ENCODE measurements at places on chromosomes 1 and 21.

DNA sequence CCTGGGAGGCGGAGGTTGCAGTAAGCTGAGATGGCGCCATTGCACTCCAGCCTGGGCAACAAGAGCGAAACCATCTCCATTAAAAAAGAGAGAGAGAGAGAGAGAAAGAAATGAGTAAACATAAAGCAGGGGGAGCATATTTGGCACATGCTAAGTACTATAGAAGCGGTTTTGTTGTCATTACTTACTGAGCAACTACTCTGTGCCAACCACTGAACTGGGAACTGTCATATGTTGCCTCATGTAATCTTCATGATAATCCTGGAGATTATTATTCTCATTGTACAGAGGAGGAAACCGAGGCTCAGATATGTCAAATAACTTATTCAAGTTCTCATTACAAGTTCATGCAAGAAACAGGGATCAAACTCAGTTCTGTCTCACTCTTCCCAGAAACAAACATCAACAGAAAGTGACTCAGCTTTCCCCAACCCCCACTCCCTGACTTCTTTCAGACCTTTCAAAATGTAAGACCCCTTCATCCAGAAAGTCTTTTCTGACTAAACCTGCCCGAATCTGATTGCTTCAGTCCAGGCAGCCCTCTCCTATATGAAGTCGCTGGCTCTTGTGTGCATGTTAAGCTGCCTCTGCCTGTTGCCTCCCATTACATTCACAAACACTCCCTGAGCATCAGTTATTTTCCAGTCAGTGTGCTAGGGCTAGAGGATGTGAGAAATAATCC, 23.5 kb downstream of the LAMB3 start:
- no peak for DNase-seq

- DNase-seq: peak; percentile 3
Observed at GRCh38 chr1:48164571-48164970, 57.9 kb upstream of the SLC5A9 start.

- no peak for DNase-seq
Observed at GRCh38 chr21:38409907-38410306, 88.4 kb downstream of the ERG start.

DNA sequence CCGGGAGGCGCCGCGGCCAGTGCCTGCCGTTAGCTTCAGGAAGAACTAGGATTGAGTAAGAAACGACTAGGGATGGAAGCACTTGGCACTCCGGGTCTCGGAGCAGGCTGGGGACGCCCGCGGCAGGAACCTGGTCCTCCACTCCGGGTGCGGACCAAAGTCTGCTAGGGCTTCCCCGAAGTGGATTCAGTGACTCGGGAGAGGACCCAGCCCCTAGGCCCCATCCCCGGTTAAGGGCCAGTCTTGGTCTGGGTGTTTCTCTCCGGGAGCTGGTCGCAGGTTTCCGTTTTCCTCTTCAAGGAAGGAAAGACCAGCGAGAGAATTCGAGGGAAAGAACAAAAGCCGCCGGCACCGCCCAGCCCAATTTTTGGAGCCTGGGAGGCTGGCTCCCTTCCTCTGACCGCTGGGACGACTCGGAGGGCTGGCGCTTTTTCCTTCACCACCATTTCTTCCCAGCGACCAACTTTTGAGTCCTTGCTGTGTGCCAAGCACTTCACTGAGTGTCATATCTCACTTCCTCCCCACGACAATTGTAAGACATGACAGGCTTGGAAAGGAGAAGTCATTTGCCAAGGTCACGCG, 16.8 kb upstream of the STMN1 start:
- DNase-seq: peak; percentile 65

DNA sequence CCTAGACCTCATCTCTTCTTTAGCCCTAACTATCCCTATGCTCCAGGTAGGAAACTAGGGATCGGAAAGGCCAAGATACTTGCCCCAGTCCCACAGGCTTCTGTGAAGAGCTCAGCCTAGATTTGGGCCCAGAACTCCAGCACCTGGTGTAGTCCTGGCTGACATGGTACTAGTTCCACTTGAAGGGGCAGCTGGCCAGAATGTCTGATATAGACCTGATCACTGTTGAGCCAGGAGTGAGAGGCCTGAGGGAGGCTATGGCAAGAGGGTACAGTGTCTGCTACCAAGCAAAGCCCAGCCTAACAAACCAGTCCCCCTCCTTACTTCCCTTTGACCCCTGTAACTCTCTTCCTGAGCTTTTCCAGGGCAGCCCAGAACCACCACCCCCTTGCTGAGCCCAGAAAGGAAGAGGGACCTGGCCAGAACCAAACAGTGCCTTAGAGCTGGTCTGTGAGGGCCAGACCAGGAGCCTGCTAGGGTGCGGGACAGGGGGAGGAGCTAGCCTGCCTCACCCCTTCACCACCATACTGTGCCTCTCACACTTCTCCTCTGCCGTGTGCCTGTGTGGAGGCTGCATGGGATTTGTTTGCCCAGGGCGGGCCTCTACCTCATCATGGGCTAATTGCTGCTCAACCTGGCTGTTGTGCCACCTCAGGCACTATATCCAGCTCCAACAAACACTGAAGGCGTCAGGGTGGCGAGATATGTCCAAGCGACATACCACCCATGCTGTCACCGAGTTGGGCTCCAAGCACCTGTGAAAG, 10.9 kb downstream of the POMGNT1 start:
- no peak for DNase-seq

GRCh38 chr1:59204001-59204400, 92.9 kb upstream of the FGGY start:
- no peak for DNase-seq

DNA sequence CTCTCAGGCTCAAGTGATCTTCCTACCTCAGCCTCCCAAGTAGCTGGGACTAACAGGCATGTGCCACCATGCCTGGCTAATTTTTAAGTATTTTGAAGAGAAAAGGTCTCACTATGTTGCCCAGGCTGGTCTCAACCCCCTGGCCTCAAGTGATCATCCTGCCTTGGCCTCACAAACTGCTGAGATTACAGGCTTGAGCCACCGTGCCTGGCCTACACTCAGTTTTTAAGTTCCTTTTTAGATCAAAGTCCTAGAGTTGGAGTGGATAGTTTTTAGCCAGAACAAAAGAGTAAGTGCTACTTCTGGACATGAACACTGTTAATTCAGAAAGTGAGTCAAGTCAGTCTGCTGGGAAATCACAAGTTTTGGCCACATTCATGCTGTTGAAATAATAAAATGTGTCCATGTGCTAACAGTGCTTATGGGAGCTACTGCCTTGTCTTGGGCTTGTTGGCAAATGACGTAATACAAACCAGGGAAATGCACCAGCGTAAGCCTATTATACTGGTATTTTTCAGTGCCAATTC, 84.2 kb downstream of the NDUFS5 start:
- DNase-seq: no peak

DNA sequence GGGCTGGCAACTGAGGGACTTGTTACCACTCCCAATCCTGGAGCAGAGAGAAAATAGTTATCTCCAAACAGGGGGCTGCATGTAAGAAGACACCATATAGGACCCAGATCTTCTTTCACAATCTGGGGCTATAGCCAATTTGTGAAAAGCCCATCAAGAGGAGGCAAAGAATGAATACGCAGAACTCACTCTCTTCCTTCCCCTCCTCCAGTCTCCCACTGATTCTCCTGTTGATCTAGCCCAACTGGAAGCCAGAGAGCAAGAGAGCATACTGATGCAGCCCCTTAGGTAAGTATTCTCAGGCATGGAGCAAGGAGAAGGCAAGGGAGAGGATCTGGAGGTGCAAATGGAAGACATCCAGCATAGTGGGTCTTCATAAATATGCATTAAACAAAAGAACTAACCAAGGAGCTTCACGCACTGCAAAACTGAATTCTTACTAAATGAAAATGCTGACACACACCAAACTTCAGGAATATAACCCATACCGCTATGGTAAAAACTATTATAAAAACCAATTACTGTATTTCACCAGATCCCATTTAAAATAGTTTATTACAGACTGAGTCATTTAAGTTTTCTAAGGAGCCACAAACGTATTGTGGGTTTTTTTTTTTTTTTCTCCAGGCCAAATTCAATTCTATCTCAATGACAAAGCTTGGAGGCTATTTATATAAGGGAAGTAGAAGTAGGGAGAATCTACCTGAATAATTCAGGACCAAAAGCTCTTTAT, 15.5 kb upstream of the HMGB4 start:
- no peak for DNase-seq

Data from NCI-H1092 (cell line).